ENCODE measurements at places on chromosomes 3 and 15.

- no peak for DNase-seq
These were observed 41.5 kb downstream of the KLHL25 start for GRCh38 chr15:85753261-85753660.

DNA sequence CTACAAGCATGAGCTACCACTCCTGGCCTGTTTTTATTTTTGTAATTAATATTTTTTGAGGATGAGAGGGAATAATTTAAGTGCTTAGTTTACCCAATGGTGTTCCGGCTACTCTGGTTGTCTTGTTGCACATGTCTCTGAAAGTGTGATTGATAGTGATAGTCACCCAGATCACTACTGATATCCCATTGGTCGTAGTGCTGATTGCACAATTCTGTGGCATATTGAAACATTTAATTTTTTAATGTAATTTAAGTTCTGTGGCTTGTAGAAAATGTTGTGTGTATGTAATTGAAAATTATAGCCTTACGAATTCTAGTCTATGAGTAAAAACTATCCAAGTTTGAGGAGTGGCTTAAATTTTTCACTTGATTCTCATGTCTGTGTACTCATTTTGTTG is 11.9 kb downstream of the ARIH2 start:
- no peak for DNase-seq

- DNase-seq: no peak
These were observed 166.9 kb downstream of the DCLK3 start for GRCh38 chr3:36597422-36597821.

DNA sequence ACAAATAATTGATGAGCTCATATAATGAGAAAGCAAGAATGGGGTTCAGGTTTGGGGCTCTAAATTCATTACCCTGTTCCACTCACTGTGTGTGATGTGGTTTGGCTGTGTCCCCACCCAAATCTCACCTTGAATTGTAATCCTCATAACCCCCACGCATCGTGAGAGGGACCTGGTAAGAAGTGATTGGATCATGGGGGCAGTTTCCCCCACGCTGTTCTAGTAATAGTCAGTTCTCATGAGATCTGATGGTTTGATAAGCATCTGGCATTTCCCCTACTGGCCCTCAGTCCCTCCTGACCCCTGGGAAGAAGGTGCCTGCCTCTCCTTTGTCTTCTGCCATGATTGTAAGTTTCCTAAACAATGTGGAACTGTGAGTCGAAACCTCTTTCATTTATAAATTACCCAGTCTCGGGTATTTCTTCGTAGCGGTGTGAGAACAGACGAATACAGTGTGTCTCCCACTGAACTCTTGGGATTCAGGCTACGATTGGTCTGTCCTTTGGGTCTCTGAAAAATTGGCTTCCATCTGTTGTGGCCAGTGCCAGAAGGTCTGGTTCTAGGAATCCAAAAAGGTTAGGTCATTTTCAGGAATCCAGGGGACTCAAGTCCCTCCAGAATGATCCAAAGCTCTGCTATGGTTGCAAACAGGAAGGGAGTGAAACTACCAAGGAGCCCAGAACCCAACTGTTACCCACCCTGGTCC is 87.7 kb downstream of the XXYLT1 start:
- no peak for DNase-seq

- no peak for DNase-seq
These were observed 65.7 kb downstream of the RAD54L2 start for GRCh38 chr3:51604212-51604611.

DNA sequence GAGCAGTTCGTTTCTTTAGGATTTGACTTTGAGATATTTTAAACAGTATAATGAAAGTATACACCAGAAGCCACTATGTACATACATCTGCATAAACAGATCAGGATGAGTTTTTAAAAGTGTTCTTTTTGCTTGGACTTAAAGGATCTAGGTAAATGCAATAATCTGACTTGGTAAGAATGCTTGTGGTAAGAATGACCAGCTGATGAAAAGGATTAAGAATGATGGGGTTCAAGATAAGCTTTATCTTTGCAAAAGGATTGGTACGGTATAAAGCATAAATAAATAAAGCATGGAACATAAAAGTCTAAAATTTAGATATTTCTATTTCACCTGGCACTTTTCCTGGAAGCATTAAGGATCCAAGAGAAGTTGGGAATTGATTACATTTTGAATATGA is 9.8 kb upstream of the MME start:
- DNase-seq: no peak

DNA sequence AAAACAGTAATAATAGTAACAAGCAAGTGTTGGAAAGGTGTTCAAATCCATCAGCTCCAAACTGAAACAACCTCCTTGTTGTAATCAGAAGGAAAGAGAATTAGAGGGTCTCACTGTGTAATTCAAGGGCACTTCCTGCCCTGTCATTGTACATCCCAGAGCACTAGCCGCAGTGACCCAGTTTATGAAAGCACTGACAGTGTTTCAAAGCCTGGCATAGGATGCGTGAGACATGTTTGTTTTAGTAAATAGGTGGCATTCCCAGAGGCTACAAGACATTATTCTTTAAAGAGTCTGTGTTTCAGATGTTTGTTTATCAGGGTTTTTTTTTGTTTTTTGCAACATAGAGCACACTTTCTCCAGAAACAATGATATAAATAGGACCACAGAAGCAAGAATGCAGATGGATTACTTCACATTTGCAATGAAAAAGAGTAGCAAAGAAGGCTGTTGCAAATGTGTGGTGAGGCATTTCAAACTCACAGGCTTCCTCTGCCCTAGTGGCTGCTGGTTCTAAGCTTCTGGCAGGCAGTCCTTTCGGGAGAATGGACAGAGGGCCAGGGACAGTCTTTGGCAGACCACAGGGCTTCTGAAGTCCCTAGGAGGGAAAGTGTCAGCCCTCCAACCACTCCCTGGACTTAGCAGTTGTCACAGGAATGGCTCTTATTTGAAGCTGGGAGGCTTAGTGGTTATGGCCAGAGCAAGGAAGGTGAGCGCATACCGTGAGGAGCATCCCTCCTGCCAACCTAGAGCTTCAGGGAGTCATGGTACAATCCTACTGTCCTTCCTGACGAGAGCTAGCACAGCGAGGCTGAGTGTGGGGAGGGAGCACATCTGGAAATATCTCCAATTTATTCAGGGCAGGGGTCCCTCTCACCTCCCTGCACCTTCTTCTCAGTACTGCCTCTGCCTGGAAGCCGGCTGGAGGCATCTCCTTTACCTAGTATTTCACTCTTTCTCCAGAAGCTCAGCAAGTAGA is 31.4 kb upstream of the TIPARP start:
- no peak for DNase-seq

DNA sequence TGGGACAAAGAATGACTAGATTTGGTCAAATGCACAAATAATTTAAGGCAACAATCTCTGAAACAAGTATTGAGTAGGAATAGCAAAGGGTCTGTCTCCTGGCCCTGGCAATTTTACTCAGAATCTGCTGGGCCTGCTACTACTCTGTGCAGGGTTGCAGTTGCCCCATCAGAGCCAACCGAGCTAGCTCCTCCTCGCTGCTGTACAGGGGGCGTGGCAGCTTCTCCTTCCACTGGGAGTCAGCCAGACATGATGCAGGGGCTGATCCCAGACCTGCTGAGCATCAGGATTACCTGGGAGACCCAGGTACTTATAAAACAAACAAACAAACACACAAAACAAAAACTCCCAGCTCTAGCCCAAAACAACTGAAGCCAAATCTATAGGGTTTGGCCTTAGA is 30.5 kb upstream of the PXYLP1 start:
- no peak for DNase-seq

- no peak for DNase-seq
These were observed 115.8 kb downstream of the PLCH1 start for GRCh38 chr3:155629056-155629455.

GRCh38 chr3:14319654-14320182 is 82.7 kb upstream of the SLC6A6 start:
- DNase-seq: no peak

DNA sequence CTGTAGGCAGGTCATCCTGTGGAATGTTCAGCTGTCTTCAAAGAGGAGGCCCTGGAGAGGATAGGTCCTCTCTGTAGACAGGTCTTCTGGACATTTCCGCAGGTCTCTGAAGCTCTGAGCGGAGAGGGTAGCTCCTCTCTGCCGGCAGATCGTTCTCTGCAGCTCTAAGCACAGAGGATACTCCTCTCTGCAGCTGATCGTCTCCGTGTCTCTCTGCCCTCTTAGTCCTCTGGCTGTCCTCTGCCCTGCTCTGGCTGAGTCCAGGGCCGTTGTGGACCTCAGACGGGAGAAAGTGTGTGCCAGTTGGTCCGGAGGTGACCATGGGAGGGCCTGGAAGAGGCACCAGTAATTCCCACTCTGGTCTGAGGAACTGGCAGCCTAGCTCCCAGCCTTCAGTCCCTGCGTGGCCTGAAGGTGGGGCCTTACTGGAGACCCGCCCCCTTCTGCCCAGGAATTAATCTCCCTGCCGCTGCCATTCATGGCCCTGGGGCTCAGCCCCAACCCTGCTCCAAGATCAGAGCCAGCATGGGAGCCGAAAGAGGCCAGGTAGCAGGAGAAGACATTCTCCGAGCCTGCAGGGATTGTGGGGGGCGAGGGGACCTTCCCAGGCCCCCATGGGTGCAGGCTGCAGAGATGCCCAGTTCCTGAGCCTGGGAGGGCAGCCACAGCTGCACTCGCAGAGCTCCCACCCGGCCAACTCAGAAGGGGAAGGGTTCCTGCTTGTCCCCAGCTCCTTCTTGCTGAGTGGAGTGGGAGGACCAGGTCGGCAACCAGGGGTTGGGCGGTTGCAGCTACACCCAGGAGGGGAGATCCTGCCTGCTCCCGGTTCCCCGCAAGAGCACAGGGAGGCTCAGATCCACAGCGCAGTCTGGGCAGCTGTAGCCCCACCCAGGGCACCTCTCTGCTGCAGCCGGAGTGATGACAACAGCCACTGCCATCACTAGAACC is 488.7 kb downstream of the RSL24D1 start:
- DNase-seq: no peak

DNA sequence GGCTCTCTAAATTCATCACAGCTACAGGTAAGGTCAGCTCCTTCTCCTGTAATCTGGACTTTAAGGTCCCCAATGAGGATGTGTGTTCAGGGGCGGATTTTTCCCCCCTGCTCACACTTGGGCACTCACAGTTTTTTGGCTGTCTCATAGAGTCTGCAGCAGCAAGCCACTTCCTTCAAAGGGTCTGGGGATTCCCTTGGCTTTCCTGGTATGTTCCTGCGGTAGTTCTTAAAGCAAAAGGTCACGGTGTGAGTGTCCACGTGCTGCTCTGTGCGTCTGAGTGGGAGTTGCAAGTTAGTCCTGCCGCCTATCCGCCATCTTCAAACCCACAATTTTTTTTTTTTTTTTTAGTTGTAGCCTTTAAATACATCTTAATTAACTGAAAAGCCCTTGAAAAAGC is 15.4 kb upstream of the CFAP20DC start:
- no peak for DNase-seq

- no peak for DNase-seq
These were observed 25.2 kb downstream of the CEP152 start for GRCh38 chr15:48785712-48786111.

GRCh38 chr15:70327856-70328678 is 230.3 kb upstream of the TLE3 start:
- DNase-seq: peak; percentile 79

GRCh38 chr15:95559875-95560394 is 770.6 kb upstream of the NR2F2 start:
- no peak for DNase-seq

DNA sequence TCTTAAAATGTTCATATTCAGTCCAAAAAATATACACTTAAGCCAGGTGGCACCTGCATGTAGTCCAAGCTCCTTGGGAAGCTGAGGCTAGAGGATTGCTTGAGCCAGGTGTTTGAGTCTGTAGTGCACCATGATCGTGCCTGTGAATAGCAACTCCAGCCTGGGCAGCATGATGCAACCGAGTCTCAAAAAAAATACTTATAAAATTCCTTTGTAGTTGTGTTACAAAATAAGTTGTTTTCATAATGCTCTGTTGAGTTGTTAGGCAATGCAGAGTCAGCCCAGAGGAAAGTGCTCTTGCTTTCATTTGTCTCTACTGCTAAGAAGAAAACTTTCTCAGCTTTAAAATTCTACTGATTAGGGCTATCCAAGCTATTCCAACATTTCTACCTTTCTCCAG is 442.8 kb upstream of the ARRDC4 start:
- no peak for DNase-seq
